CD8-positive, alpha-beta memory T cell (primary cell): ENCODE measurements at places on chromosomes 2 and 18.
A peak's percentile ranks its signal among the peaks of the same experiment; 100 is the strongest.

GRCh38 chr2:64797881-64798575 is 144.3 kb upstream of the SERTAD2 start:
- H3K4me1 ChIP-seq: peaks cover 6% of the 10 kb centered on the region
- H3K4me3 ChIP-seq: no peak overlapping the region
- DNase-seq: no peak
- no peaks in the 10 kb centered on the region for H3K27me3 ChIP-seq

DNA sequence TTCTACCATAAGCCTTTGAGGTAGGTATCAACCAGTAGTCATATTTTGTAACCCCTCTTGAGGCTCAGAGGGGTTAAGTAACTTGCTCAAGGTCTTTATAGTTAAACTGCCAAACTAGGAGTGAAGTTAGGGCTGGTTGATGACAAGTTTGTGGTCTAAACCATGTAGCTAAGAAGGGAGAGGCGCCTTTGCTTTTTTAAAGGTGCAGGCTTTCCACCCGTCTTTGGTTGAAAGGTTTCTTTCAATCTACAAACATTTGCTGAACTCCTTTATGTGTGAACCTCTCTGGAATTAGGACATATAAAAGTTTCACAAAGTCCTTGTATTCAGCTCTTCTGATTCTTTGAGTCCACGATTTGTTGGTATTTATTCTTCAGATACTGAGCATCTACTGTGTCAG is 2.4 kb upstream of the MTA3 start:
- no peak overlapping the region for H3K4me3 ChIP-seq
- DNase-seq: no peak
- H3K27ac ChIP-seq: no peak overlapping the region
- H3K36me3 ChIP-seq: no peaks in the 10 kb centered on the region
- H3K27me3 ChIP-seq: no peaks in the 10 kb centered on the region
- peaks cover 26% of the 10 kb centered on the region for H3K4me1 ChIP-seq

- H3K4me1 ChIP-seq: no peaks in the 10 kb centered on the region
- H3K36me3 ChIP-seq: no peaks in the 10 kb centered on the region
- no peaks in the 10 kb centered on the region for H3K27me3 ChIP-seq
- no peak overlapping the region for H3K27ac ChIP-seq
Measured at GRCh38 chr18:43222501-43222900, 54.8 kb downstream of the SYT4 start.

DNA sequence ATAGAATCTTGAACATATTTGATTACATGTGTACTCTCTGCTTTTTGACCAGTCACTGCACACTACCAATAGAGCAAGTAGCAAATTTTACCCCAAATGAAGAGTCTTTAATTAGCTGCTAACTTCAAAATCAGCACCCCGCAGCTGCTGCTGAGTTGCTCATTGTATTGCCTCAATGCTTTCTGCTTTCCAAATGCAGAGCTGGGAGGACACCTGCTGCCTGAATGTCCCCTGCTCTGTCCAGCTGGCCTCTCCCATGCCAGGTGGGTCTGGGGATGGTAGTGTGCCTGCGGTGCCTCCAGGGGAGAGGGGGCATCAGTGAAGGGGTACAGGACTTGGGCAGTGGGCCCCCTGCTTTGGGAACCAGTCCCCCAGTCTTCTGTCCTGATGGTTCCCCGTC is 184.8 kb downstream of the PRKCE start:
- H3K4me1 ChIP-seq: no peaks in the 10 kb centered on the region
- H3K27me3 ChIP-seq: no peaks in the 10 kb centered on the region
- H3K4me3 ChIP-seq: no peak overlapping the region

GRCh38 chr2:106124905-106125549 is 69.1 kb downstream of the UXS1 start:
- no peaks in the 10 kb centered on the region for H3K27me3 ChIP-seq
- no peaks in the 10 kb centered on the region for H3K4me1 ChIP-seq
- H3K27ac ChIP-seq: no peak overlapping the region
- peaks cover 37% of the 10 kb centered on the region for H3K36me3 ChIP-seq

GRCh38 chr18:27483276-27483675 is 298.2 kb upstream of the CHST9 start:
- no peak overlapping the region for H3K4me3 ChIP-seq
- H3K27me3 ChIP-seq: no peaks in the 10 kb centered on the region
- DNase-seq: no peak
- H3K27ac ChIP-seq: no peak overlapping the region
- H3K36me3 ChIP-seq: no peaks in the 10 kb centered on the region
- no peaks in the 10 kb centered on the region for H3K4me1 ChIP-seq

DNA sequence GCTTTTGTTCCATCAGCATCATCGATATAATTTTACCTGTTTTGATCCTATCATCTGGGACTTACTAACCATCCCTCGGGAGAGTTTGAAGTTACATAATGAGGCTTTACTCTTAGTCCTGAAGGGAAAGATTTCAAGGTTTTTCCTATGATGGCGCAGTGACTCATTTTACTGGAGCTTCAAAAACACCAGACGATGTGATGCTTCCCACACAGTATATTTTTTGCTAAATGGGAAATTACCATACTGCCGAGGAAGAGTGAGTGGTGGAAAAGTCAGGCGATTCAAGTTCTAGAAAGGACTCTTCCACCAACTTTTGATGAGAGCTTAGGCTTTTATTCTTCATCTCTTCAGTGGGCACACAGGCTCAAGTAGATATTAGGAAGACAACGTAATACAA is 44.6 kb upstream of the GCG start:
- no peaks in the 10 kb centered on the region for H3K27me3 ChIP-seq
- no peak for DNase-seq
- H3K4me1 ChIP-seq: no peaks in the 10 kb centered on the region
- no peak overlapping the region for H3K4me3 ChIP-seq
- H3K27ac ChIP-seq: no peak overlapping the region
- H3K36me3 ChIP-seq: no peaks in the 10 kb centered on the region

GRCh38 chr2:197254776-197255530 is 55.6 kb downstream of the ANKRD44 start:
- peak overlapping the region; percentile 49 for H3K4me3 ChIP-seq
- no peak for DNase-seq
- peaks cover 84% of the 10 kb centered on the region for H3K4me1 ChIP-seq
- peak overlapping the region; percentile 36 for H3K27ac ChIP-seq
- no peaks in the 10 kb centered on the region for H3K36me3 ChIP-seq

DNA sequence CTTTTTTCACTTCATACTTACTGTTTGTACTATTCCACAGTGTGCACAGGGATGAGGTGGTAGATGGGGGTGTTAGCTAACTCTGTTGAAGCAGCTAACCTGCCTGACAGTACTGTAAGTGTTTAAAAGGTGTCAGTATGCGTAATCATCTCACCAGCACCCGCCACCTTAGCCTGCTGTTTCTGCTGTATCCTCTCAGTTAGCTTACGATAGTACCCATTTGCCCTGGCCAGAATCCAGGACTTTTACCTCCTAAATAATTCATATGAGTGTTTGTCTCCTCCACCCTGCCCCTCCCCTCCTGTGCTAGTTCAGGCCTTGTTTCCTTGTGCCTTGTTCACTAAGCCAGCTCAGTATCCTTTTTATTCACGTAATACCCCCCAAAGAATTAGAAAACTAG is 34.2 kb downstream of the TRAPPC12 start:
- no peak overlapping the region for H3K4me3 ChIP-seq
- H3K36me3 ChIP-seq: peaks cover 3% of the 10 kb centered on the region
- DNase-seq: no peak
- H3K27ac ChIP-seq: no peak overlapping the region
- no peaks in the 10 kb centered on the region for H3K4me1 ChIP-seq

GRCh38 chr18:58539659-58540380 is 89.1 kb downstream of the ALPK2 start:
- H3K4me1 ChIP-seq: peaks cover 16% of the 10 kb centered on the region
- H3K4me3 ChIP-seq: no peak overlapping the region
- H3K36me3 ChIP-seq: no peaks in the 10 kb centered on the region
- H3K27me3 ChIP-seq: no peaks in the 10 kb centered on the region
- H3K27ac ChIP-seq: no peak overlapping the region

DNA sequence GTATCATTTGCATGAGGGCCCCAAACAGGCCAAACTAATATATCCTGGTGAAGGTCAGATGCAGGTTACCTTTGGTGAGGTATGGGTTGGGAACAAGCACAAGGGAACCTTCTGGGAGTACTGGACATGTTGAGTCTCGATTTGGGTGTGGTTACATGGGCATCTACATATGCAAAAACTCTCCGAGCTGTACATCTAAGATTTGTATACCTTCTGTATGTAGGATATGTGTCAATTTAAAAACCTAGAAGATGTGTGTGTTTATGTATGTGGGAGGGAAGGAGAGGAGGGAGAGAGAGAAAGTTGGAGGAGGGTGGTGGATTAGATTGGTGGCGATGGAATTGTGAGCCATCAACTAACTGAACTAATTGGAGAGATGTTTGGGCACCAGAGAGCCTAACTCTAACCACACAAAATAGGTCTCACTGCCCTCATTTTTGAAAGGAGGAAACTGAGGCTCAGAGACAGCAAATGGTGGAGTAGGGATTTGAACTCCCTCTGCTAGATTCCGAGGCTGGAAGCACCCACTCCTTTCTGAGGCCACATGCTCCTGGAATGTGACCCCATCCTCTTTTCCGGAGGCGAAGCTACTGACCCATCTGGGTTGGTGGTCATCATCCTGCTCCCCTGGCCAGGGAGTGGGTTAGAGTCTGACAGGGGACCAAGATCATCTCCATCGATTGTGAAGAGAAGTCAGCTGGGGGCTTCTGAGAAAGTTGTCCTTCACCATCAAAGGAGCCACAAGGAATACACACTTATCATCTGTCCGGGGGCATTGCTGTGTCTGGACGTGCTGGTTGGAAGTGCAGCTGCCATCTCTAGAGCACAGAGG is 107.3 kb upstream of the MYCN start:
- no peaks in the 10 kb centered on the region for H3K27me3 ChIP-seq
- no peak for DNase-seq
- no peaks in the 10 kb centered on the region for H3K36me3 ChIP-seq
- no peak overlapping the region for H3K27ac ChIP-seq
- H3K4me3 ChIP-seq: no peak overlapping the region

GRCh38 chr18:58580078-58580477 is 48.8 kb downstream of the ALPK2 start:
- peaks cover 8% of the 10 kb centered on the region for H3K4me1 ChIP-seq
- no peak overlapping the region for H3K4me3 ChIP-seq
- H3K27ac ChIP-seq: no peak overlapping the region
- H3K27me3 ChIP-seq: no peaks in the 10 kb centered on the region

GRCh38 chr2:162258686-162259085 is 15.4 kb upstream of the FAP start:
- H3K36me3 ChIP-seq: no peaks in the 10 kb centered on the region
- H3K4me3 ChIP-seq: no peak overlapping the region
- no peak for DNase-seq
- H3K4me1 ChIP-seq: peaks cover 16% of the 10 kb centered on the region
- H3K27me3 ChIP-seq: no peaks in the 10 kb centered on the region

DNA sequence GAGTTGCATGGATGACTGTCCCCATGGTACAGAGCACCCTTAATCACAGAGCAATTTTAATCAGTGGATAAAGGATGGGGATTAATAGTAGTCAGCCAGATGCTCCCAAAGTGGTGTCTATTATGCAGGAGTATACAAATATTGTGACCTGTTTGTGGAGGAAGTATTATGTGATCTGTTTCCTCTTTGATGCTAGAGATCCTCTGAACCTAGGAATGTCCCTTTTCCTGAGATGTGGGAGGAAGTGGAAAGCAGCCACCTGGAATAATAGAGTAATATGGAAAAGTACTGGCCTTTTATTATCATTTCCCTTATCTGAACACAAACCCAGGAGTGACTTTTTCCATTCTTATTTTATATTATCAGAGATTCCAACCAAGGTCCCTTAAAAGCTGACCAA is 94.2 kb upstream of the EFEMP1 start:
- H3K4me3 ChIP-seq: no peak overlapping the region
- DNase-seq: no peak
- no peaks in the 10 kb centered on the region for H3K4me1 ChIP-seq
- no peaks in the 10 kb centered on the region for H3K27me3 ChIP-seq
- no peaks in the 10 kb centered on the region for H3K36me3 ChIP-seq

DNA sequence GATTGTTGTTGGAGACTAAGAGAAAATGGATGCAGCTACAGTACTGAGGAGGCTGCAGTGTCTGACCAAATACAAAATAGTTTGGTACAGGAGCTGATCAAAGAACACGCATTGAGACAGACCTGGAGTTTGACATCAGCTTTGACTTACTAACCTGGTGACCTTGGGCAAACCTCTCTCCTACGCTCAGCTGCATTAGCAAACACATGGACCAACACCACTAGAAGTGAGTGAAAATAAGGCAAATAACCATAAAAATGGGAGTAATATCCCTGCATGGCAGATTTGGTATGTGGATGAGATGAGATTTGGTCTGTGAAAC is 126.5 kb downstream of the LPIN1 start:
- no peaks in the 10 kb centered on the region for H3K36me3 ChIP-seq
- DNase-seq: no peak
- H3K27ac ChIP-seq: no peak overlapping the region
- no peak overlapping the region for H3K4me3 ChIP-seq
- no peaks in the 10 kb centered on the region for H3K27me3 ChIP-seq

DNA sequence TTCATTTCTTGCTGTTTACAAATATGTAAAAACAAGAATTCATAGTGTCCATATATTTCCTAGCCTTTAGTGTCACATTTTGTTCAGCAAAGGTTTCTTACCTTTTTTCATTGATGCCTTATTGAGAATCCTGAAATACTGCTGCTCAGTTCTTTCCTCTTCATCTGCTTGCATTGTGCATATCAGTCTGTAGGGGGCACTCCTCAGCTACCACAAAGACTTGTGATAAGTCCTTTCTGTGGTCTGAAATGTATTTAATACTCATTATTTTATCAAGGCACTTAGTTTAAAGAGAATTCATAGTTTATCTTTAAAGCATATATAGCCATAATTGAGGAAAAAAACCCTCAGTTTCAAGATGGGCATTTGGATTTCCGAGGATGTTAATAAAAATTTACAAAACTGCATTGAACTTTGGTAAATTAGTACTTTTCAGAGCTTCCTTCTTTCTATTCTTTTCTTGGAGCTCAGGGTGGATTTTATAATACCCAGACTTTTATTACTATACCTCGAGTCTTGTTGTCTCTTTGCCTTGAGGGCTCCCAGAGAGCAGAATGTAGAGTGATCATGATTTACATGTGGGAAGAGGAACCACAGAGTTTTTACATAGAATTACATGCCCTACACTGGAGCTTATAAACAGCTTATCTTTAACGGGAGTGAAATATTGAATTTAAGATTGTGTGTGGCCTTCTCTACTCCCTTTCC is 570.1 kb downstream of the PLCL1 start:
- DNase-seq: no peak
- no peak overlapping the region for H3K27ac ChIP-seq
- no peak overlapping the region for H3K4me3 ChIP-seq
- no peaks in the 10 kb centered on the region for H3K36me3 ChIP-seq
